ENCODE measurements at places on chromosomes 3 and 15.

- no peak for DNase-seq
Measured at GRCh38 chr3:13077431-13078162, 4.4 kb upstream of the IQSEC1 start.

DNA sequence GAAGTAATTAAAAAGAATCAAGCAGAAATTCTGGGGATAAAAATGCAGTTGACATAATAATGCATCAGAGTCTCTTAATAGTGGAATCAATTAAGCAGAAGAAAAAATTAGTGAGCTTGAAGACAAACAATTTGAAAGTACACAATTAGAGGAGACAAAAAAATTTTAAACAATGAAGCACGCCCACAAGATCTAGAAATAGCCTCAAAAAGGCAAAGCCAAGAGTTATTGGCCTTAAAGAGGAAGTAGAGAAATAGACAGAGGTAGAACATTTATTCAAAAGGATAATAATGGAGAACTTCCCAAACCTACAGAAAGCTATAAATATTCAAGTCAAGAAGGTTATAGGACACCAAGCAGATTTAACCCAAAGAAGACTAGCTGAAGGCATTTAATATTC is 113.3 kb downstream of the TBC1D2B start:
- DNase-seq = no peak

DNA sequence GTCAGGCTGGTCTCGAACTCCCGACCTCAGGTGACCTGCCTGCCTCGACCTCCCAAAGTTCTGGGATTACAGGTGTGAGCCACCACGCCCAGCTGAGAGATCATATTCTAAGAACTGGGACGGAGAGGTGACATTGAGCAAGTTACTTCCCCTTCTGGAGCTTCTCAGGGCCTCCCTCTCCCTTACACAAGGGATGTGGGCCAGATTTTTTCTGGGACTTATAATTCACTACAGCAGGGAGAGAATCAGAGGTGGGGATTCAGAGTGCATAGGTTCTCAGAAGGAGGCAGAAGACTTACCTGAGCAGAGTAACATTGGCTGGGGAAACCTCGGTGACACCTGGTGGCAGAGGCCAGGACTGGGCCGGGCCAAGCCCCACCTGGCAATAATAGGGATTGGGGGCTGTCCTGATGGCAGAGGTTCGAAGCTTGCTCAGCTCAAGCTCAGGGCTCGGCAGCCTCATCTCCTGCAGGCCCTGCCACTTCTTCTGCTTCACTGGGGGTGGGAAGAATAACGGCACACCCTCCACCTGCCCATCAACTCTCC is 6.8 kb downstream of the LTK start:
- DNase-seq = no peak

- DNase-seq = no peak
Measured at GRCh38 chr3:177281292-177282118, 84.2 kb upstream of the TBL1XR1 start.

DNA sequence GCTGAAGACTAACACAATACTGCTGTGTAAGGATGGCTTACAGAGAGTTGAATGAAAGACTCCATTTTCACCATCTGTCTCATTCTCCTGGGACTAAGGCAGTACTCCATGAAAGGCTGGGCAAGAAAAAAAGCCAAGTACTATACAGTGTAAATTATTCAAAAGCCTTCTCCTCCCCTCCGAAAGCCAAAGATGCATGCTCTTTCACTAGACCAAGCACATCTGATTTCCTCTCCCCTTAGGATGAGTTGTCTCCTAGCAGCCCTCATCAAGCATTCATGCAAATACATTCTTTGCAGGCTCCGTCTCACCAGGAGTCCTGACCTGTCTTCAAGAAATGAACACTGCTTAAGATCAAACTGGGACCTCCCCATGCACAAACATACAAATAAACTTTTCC is 133.5 kb upstream of the THBS1 start:
- DNase-seq = no peak

- DNase-seq = no peak
Measured at GRCh38 chr3:5105050-5105449, 17.0 kb upstream of the ARL8B start.

- DNase-seq = no peak
Measured at GRCh38 chr15:98583771-98584430, 64.4 kb upstream of the IGF1R start.

GRCh38 chr3:134064081-134064480 is 34.4 kb upstream of the SLCO2A1 start:
- DNase-seq = no peak

GRCh38 chr3:123739754-123740153 is 144.4 kb downstream of the MYLK start:
- DNase-seq = no peak

DNA sequence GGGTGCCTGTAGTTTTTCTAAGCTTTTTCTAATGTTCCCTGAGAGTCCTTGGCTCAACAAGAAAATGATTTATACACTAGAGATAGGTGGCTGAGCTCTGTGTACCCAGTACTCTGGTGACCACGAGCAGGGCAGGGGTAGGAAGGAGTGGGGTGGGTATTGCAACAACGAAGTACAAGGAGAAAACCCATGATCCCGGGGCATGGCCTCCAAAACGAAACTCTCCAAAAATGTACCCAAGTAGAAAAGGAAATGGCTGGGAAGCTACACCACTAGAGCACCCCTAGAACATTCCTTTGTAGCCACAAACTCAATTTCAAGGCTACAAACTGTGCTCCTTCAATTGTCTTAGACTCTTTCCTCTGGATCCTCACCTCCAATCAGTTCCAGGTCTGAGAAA is 138.9 kb downstream of the DUT start:
- DNase-seq = no peak

DNA sequence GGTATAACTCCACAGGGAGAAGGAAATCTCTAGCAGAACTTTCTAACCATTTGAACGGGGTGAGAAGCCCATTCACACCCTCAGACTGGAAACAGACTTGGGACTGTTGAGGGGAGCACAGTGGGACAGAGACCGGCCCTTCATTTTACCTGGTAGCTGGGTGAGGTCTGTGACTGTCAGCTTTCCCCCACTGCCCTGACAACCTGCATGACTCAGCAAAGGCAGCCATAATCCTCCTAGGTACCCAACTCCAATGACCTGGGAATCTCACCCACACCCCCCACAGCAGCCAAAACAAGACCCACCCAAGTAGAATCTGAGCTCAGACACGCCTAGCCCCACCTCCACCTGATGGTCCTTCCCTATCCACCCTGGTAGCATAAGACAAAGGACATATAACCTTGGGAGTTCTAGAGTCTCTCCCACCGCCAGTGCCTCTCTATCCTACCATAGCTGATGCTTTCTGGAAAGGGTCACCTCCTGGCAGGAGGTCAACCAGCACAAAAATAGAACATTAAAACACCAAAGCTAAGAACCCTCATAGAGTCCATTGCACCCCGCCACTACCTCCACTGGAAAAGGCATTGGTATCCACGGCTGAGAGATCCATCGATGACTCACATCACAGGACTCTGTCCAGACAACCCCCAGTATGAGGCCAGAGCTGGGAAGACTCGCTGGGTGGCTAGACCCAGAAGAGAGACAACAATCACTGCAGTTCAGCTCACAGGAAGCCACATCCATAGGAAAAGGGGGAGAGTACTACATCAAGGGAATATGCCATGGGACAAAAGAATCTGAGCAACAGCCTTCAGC is 28.0 kb downstream of the SENP7 start:
- no peak for DNase-seq

- DNase-seq = no peak
Measured at GRCh38 chr3:171164067-171164465, 137.5 kb upstream of the SLC2A2 start.

DNA sequence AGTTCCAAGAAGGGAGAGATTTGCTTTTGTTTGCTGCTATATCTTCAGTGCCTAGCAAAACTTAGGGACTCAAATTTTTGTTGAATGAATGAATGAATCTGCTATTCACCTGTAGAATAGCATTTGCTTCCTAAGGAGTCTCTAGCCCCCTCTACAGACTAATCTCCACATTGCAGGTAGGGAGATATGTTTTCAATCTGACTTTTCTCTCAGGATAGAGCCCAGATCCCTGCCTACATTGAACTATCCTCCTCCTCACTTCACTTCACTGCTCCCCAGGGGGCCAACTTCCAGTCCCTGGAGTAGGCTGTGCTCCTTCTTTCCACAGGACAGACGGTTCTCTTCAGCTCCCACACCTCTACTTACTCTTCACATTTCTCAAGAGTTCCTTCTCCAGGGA is 81.9 kb upstream of the PTX3 start:
- DNase-seq = no peak

- DNase-seq = no peak
Measured at GRCh38 chr3:79086514-79086913, 681.3 kb downstream of the ROBO1 start.

GRCh38 chr3:124281453-124282316 is 289.8 kb upstream of the ROPN1 start:
- no peak for DNase-seq

DNA sequence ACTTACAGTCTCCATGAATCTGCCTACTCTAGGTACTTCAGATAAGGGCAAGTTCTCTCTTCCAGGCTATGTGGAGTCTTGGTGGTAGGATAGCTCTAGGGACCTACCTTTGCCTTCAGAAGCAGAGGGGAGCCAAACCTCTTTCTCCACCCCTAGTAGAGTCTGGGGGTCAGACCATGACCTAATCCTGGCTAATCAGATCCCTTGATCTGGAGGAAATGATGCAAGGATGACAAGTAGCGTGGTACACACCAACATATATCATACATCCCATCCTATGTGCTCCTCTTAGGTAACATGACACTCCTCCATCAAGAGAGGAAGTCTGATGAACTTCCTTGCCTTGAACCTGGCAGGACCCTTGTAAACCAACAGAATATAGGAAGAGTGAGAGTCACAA is 15.4 kb upstream of the PLA2G4F start:
- DNase-seq = no peak

DNA sequence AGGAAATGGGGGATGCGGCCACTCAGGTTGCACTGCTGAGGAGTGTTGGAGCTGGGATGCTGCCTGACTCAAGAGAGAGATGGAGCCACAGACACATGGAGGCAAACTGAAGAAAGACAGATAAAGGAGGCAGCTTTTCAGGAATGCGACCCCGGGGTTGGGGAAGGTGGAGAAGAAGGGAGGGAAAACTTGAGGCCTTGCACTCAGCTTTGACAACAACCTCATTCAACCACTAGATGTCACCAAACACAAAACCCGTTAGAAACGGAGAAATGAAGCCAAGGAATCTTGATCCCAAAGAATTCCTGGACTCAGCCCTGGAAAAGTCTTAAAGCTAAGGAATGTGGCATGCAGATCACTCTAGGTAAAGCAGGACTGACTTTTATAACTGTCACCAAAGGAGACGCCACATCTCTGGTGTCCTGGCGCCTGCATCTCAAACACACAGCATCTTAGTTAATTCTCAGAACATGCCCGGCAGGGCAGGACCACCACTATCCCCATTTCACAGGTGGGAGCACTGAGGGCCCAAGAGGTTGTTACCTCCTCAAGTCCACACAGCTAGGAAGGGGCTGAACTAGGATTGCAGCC is 59.6 kb upstream of the LMCD1 start:
- no peak for DNase-seq

- DNase-seq = no peak
Measured at GRCh38 chr15:39925112-39925842, 5.2 kb upstream of the GPR176 start.

DNA sequence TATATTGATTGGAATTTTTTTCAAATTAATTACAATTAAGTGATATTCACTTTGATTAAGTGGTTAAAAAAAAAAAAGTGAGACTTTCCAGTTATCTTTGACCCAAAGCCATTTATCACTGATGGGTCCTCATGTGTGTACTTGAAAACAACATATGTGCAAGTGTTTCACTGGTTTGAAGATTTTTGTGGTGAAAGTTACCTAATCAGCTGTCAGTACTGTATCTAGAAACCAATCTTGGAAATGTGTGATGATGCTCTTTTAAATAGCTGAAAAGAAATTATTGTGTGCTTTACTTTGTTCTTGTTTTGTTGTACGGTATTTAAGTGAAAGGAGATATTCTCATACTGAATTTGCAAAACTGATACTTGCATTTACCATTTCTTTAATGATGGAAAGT is 11.6 kb upstream of the XCR1 start:
- DNase-seq = no peak

GRCh38 chr3:31086698-31087097 is 192.2 kb upstream of the GADL1 start:
- no peak for DNase-seq

- no peak for DNase-seq
Measured at GRCh38 chr15:67945951-67946700, 106.3 kb upstream of the RNU6-1 start.

- DNase-seq = no peak
Measured at GRCh38 chr3:59653405-59654122, 603.7 kb upstream of the CFAP20DC start.

- DNase-seq = no peak
Measured at GRCh38 chr3:54303517-54304375, 181.4 kb downstream of the CACNA2D3 start.

GRCh38 chr3:49845694-49846093 is 10.7 kb downstream of the TRAIP start:
- DNase-seq = no peak

- DNase-seq = no peak
Measured at GRCh38 chr15:78209646-78210348, 24.6 kb downstream of the ACSBG1 start.

- no peak for DNase-seq
Measured at GRCh38 chr15:39852250-39852649, 67.8 kb downstream of the GPR176 start.

GRCh38 chr15:48040166-48040817 is 80.5 kb upstream of the SLC24A5 start:
- no peak for DNase-seq

DNA sequence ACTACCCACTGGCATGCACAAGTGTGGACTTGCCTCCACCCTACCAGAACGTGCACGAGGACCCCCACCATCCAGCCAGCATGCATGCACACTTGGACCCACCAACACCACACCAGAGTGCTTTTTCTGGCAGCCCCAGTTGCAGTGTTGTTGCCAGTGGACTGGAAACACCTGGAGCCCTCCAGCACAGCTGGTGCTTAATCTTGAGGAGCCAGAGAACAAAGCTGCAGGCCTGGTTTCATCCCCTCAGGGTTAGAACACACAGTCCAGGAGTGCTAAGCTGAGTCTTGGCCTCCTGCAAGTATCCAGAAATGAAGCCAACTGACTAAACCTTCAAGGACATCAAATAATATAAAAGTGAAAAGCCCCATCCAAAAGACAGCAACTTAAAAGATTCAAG is 888.0 kb downstream of the NTRK3 start:
- no peak for DNase-seq

DNA sequence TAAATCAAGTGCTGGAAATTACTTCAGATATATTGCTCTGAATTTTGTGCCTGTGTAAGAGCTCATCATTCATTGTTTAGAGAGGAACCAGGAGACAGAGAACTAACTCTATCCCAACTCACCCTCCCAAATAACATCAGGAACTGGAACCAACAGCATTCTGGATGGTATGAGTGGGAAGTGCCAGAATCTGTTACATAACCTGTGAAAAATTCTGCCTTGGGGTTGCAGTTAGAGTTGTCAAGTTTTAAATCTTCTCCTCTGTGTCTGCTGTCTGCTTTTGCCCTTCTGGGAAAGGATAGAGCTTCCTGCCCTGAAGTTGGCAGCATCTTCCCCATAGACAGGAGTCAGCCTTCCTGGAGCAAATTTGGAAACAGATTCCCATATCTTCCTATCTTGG is 41.2 kb downstream of the TIMP4 start:
- no peak for DNase-seq
